Germinal center (tissue), 1 donor: ENCODE measurements at places on chromosomes 12 and 14.

DNA sequence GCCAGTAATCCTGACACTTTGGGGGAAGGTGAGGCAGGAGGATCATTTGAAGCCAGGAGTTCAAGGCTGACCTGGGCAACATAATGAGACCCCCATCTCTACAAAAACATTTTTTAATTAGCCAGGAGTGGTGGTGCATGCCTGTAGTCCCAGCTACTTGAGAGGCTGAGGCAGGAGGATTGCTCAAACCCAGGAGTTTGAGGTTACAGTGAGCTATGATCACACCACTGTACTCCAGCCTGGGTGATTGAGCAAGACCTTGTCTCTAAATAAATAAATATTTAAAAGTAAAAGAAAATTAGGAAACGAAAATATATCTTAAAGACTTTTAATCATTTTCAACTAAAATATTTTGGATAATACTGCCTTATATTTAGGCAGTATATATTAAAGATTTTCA lies 25.9 kb downstream of the CKB start:
- no peak for DNase-seq

GRCh38 chr12:5516371-5517241 lies 84.7 kb downstream of the NTF3 start:
- DNase-seq: no peak

- peak; percentile 16 for DNase-seq
Measured at GRCh38 chr12:4526923-4527546, 11.7 kb upstream of the RAD51AP1 start.

DNA sequence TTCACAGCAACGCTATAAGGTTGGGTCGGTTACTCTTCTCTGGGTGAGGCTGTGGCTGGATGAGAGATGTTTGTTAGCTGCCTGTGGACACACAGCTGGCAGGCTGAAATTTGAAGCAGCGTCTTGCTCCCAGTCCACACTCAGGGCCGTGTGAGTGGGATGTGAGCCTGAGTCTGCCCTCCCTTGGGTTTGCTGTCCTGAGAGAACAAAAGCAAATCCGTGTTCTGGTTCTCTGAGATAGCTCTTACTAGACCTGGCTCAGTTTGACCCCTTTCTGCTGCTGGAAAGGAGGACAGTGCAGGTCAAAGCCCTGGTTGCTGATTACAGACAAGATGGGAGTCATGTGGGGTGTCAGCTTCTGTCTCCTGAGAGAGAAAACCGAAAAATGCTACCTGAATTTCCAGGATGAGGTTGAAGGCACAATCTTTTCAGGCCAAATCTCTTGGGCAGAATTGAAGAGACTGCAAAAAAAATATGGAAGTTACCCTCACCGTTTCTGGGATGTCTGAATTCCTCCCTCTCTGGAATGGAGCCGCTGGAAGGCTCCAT lies 270.8 kb downstream of the ZFP36L1 start:
- no peak for DNase-seq

DNA sequence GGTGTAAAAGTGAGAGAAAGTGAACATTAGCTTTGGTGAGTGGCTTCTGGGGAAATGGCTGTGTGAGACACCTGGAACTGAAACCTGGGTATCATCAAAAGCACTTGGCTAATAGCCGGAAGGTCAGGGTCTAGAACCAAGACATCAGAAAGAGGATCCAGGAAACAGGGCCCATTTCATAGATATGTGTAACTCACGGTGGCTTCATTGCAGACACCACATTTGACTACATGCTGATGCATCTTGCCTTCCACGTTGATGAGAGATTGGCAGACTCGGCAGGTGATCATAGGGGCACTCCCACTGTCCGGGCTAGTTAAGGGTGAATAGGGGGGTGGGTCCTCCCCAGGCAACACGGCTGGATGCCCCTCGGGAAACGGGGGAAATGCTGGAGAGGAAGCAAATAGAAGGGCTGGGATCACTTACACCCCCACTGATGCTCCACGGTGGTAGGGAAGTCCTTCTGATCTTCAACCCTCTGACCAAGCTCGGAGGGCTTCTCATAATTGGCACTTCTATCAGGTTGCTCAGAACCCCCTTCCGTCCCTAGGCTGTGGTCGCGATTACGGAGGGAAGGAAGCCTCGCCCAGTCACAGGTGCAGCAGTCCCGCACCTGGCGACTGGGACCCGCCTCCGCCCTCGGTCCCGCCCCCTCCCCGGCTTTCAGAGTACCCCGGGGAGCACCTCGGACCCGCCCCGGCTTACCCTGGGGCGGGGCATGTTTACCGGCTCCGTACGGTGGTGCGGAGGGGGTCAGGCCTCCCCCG lies 593 bp downstream of the PIP4P1 start:
- DNase-seq: peak; percentile 73

GRCh38 chr14:84575681-84576080 lies 954.3 kb upstream of the FLRT2 start:
- no peak for DNase-seq

DNA sequence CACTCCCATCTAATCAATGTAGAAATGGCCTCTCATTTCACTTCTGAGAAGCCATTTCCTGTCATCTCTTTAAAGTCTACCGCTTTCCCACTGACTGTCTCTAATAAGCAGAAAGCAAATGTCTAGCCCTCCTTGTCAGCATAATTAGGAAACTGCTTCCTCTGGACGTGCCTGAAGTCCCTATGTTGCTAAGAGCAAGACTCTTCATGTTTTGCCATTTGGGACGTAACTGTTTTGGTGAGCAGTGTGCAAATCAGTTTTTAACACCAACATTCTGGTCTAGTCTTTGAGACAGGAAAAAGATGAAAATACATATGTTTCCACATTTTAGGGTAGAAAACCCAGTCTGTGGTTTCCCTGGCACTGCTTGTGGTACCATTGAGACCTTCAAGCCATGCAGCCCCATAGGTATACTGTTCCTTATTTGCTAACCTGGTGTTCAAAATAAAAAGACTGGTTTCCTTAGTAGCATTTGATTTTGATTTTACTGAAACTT lies 22.2 kb downstream of the IFNG start:
- DNase-seq: no peak

DNA sequence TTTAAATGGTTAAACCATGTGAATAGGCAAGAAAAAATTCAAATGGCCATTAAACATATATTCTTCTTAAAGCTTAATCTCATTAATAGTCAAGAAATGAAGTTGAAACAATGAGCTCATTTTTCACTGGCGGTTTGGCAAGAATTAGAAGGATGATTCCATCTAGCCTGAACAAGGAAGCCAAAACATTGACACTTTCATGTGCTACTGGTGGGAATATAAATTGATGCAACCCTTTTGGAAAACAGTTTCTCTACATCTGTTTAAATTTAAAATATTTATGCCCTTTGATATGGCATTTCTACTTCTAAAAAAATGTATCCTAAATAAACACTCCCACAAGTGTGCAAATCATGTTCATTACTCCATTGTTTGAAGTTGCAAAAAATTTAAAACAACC lies 174.7 kb upstream of the HIF1A start:
- DNase-seq: no peak

DNA sequence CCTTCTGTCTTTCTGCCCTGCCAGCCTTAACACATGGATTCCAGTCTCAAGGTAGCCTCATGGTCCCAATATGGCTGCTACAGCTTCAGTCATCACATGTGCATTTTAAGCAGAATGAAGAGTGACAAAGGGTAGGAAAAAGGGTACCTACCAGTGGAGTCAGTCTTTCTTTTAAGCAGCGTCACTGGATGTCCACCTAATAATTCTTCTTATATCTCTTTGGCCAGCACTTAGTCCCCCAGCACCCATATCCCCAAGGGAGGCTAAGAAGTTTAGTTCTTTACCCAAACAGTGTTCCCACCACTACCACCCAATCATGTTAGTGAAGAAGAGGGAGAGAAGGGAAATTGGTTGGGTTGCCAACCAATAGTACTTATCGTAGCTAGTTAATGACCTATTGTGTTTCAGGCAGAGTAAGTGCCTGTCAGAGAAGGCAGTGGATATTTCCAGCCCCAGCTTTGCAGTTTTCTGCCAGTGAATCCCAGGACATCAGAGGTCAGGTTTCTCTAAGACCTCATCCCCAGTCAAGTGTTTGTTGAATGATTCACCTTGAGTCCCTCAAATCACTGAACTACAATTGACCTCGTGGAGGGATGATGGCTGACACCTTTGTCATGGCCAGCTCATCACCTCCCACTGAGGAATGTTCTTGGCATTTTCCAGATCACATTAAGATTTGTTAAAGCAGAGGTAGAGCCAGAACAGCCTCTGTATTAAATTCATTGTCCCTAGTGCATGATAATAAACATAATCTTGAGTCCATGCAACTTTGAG lies 250.9 kb upstream of the CRY1 start:
- no peak for DNase-seq

DNA sequence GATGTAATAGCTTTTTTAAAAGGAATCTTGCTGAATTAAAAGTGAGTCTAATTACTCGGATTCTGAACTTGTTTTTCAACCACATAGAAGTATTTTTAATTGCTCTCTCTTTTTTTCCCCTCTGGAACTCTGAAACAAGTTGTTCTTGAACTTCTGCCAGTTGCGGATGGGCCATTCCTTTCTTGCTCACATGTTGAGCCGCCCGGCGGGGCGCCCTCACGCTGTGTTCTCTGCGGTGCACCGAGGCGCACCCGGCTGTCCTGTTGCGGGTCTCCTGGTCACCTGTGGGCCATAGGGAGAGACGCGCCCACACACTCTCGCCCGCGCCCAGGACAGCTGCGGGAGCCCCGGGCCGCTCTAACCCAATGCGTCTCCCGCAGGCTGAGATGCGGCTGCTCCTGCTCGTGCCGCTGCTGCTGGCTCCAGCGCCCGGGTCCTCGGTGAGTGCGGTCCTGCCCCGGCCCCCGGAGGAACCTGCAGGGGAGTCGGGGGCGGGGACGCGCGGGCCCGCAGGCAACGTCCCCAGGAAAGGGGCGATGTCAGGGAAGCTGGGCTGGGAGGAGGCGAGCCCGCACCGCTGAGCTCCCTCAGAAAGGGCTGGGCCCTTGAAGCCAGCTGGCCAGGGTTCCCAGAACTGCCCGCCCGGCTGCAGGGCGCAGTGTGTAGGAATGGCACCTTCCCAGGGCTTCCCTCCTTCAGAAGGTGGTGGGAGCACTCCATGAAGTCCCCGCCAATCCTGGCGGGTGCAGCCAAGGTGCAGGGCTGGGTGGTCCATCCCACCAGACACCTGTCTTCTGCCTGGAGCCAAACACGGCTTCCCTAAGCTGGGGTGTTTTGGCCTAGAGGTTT lies 2.3 kb downstream of the PAPLN start:
- no peak for DNase-seq

DNA sequence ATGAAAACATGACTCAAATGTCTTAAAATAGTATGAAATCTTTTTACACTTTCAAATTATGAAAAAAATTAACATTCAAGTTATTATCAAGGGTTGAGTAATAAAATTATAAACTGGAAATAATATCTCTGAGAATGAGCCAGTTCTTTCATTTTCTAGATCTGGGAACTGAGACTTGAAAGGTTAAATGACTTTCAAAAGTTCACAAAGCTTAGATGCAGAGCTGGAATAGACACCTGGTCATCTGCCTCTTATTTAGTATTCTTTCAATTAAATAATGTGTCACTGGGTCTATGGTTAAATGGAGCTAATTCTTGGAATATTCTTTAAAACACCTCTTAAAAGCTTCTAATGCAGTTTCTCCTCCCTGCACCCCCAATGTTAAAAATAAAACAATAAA lies 86.6 kb downstream of the CDK17 start:
- DNase-seq: no peak
